Putamen (tissue), 1 donor: ENCODE measurements at places on chromosomes 3 and 15.

- no peak for DNase-seq
Observed at GRCh38 chr3:59486520-59486919, 436.7 kb upstream of the CFAP20DC start.

DNA sequence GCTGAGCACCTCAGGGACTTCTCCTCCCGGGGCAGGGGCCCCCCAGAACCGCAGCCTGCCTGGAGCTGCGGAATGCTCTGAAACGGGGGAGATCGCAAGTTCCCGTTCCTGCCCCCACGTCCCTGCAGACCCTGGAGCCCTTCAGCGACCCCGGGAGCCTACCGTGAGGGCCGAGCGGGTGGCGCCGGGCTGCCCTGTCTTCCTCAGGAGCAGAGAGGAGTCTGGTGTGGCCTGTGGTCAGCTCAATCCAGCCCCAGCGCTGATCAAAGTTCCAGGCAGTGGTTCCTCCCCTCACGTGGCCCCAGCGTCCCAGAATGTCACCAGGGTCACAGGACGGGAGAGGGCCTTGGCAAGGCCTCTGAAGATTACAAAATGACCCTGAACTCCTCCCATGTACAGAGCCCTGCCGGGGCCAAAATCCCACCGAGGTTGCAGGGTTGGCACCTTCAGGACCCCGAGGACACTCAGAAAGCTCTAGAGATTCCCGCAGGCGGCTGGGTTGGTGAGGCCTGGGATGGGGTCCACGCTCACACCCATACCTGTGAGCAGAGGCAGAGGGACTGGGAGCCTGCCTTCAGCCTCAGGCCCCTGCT lies at the start of gene CPN2:
CPN2 (minus strand) TSS at position 249 of the 593 bp plus-strand sequence. CDS start 8,626 bp downstream, outside the sequence.
- DNase-seq = no peak

DNA sequence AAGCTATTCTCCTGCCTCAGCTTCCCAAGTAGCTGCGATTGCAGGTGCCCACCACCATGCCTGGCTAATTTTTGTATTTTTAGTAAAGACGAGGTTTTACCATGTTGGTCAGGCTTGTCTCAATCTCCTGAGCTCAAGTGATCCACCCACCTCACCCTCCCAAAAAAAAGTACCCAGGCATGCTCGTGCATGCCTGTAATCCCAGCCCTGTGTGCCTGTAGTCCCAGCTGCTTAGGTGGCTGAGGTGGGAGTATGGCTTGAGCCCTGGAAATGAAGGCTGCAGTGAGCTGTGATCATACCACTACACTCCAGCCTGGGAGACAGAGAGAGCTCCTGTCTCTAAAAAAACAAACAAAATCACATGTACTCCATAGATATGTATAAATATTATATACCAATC lies 176.5 kb downstream of the SOX2 start:
- DNase-seq = no peak

DNA sequence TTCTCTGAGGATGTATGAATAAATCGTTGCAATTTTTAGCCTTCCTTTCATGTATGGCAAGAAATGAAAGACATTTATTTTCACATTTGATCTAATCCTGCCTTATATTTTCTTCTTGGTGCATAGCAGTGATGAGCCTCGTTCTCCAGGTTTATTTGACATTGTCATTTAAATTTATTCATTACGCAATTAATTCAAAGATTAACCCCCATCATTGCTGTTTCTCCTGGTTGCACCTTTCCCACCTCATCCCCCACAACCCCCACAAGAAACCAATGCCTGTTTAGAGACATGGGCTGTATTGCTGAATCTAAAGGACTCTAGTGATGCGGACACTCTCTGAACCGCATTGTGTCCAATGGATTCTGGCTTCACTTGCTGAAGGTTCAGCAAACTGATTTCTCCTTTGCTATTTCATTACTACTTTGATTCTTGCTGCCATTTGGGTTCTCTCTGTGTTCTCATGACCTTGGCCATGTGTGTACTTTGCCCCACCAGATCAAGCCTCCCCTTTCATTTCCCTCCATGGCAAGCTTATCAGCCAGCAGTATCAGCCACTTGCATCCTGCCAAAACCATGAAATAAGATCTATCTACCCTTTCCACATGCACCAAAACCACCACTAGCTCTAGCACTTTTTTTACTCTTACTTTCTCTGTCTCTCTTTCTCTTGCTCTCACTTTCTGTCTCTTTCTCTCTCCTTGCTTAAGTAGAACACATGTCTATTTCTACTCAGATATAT lies 382.7 kb downstream of the GBE1 start:
- DNase-seq = no peak

- DNase-seq = no peak
Observed at GRCh38 chr3:4778119-4778518, 201.1 kb upstream of the BHLHE40 start.
